ENCODE measurements at places on chromosomes 11 and 22.

DNA sequence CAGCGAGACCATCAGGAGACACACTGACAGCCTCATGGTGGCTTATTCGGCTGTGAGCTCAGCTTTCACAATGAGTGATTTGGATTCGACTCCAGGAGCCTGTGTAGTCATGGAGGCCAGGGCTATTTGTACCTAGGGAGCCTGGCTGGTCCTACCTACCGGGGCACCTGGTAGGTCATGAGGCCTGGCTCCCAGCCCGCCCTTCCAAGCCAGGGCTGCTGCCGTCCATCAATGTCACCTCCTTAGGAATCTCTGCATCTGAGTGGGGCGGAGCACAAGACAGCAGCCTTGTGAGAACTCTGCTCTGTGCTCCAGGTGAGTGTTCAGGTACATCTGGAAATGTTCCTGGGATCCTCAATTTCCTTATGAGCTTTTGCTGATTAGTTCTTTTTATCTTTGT lies at the start of gene SCGB1D4:
Gene SCGB1D4 (minus strand): TSS at position 101 of the 400 bp plus-strand sequence. CDS start 65 bp downstream, at position 36.
- DNase-seq = no peak

- no peak for DNase-seq
These were observed 15.8 kb downstream of the CYB5R2 start for GRCh38 chr11:7657306-7658025.

DNA sequence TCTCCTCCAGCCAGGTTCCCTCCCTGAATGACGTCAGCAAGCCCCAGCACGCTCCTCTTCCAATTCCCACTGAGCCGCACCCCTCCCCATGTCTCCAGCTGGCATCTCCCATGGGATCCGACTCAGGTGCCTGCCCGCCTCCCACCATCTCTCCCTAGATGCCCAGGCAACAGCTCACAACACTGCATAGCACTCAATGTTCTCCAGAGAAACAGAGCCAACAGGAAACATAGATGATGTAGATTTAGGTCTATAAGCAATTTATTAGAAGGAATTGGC lies 532.3 kb downstream of the BRD1 start:
- no peak for DNase-seq

- no peak for DNase-seq
These were observed 3.3 kb downstream of the SEC14L2 start for GRCh38 chr22:30400159-30400558.

- peak; percentile 56 for DNase-seq
These were observed 758 bp downstream of the MCAM start for GRCh38 chr11:119316016-119316728.

DNA sequence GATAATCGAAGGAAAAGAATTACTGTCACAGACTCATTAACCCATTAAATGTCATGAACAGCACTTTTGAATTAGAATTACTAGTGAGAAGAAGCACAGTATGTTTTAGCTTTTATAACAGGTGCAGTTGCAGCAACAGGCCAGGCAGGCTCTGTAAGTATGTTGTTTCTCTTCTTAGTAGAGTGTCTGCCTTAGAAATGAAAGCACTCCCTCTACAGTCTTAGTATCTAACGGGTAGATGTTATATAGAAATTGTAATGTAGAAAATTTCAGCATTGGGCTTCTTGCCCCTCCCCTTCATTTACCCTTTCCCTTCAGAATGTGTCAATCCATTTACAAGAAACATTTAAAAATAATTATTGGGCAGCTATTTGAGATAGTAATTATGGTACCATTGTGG lies 87.4 kb downstream of the HIPK3 start:
- DNase-seq = no peak

All from NCI-H146 (cell line).